ENCODE measurements at places on chromosomes 4 and X.

GRCh38 chr4:173522951-173523395, 7.1 kb downstream of the HAND2 start:
- no peak for DNase-seq

DNA sequence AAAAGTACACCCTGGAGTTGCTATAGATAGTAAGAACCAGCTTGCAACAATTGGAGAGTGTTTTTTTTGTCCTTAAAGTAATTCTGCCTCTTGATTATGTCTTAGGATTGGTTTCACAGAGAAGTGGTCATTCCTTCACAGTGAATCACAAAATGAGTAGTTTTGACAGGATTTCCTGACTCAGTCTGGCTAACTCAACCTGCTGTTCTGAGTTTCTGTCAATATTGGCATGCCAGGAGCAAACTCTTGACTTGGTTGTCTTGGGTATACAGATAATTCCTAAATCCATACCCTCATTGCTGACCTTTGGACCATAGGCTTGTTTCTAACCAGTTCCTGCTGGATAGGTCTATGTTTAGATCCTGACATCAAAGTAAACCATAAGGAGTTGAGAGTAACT, 9.4 kb downstream of the FHIP1A start:
- DNase-seq = no peak

- no peak for DNase-seq
These were observed 83.3 kb upstream of the PAQR3 start for GRCh38 chr4:79022529-79022928.

- DNase-seq = peak; percentile 2
These were observed 43.2 kb downstream of the SLC9A6 start for GRCh38 chrX:136028383-136028984.

GRCh38 chr4:93368968-93369367, 459.6 kb upstream of the ATOH1 start:
- no peak for DNase-seq

DNA sequence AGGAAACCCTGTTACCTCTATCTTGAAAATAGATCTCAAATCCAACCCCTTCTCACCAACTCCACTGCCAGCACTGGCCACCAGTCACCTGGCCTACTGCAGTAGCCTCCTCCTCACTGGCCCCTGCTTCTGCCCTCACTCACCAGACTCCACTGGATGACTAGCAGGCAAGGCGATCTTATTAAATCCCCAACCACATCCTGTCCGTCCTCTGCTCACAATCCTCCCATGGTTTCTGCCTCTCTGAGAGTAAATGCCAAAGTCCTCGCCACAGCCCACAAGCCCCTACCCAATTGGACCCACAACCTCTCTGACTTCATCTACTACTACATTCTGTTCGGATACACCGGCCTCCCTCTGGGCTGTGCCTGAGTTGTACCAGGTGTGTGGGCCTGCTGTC, 5.4 kb upstream of the PIM2 start:
- DNase-seq = no peak

DNA sequence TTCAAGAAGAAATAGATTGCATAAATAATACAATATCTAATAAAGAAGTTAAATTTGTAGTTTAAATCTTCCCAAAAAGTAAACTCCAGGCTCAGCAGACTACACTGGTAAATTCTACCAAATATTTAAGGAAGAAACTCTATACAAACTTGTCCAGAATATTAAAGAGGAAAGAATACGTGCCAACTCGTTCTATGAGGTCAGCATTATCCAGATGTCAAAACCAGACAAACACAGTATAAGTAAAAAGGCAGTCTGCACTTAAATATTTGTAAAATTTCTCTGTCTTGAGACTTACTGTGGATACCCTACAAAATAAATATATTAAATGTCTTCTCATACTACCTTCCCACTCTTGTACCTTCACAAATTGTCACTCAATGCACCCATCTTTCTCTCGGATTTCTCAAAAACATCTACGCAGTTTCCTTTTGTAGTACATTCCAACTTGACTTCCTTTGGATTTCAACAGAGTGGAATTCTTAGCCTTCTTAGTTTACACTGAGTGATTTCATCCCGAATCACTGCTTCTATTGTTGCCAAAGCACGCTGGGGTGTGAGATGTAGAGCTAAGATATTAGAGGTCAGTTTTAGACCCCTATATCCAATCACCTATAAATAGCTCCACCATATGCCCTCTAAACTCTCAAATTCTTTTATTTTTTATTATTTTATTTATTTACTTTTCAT, 71.6 kb upstream of the MAB21L2 start:
- no peak for DNase-seq

DNA sequence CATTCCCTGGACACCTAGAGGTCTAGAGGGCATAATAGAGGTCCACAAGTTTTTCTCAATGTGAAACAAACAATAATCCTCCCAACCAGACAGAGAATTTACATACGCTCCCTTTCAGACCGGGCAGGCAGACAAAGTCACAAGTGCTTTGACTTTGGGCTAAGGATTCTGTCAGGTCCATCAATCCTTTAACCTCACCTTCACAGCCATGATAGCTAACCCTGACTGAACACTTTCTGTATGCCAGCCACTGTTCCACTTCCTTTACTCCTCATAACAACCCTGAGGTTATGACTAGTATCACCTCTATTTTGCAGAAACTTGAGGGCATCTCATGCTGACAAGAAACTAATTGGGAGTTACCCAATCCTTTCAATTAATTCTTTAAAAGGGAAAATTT, 118.8 kb upstream of the AFF2 start:
- DNase-seq = peak; percentile 0

- peak; percentile 34 for DNase-seq
These were observed 346.6 kb downstream of the CENPC start for GRCh38 chr4:67198727-67199126.

GRCh38 chr4:120857312-120857711, 65.2 kb downstream of the PRDM5 start:
- DNase-seq = no peak

GRCh38 chrX:82127228-82128123, 925.6 kb downstream of the SH3BGRL start:
- no peak for DNase-seq

DNA sequence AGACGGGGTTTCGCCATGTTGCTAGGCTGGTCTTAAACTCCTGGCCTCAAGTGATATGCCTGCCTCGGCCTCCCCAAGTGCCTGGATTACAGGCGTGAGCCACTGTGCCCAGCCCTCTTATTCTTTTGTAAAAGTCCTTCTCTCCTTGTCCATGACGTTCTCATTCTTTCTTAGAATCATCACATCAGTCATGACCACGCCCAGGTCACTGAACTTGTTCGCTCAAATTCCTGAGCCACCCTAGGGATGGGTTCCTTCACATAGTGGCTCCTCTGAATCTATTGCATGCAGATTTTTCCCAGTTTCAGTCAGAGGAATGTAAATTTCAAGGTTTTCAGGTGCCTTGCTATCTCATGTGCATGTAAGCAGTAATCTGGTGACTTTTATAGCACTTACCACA, 15.7 kb downstream of the JADE1 start:
- DNase-seq = no peak

DNA sequence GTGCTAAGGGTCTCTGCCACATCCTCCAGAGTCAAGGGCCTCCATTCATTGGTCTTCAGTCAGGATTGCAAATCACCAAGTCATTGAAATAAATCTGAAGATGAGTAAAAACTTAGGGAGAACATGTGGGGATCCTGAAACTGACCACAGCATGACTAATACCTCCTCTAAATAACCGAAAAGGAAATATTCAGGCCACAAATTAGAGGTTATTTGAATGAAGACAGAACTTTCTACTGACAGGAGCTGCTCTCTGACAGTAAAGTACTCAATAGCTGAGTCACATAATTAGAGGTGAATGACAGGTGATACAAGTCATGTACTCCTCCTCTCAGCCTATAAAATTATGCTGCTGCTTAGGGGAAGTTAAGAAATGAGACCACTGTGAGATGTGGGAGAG, 240.2 kb upstream of the F9 start:
- no peak for DNase-seq

DNA sequence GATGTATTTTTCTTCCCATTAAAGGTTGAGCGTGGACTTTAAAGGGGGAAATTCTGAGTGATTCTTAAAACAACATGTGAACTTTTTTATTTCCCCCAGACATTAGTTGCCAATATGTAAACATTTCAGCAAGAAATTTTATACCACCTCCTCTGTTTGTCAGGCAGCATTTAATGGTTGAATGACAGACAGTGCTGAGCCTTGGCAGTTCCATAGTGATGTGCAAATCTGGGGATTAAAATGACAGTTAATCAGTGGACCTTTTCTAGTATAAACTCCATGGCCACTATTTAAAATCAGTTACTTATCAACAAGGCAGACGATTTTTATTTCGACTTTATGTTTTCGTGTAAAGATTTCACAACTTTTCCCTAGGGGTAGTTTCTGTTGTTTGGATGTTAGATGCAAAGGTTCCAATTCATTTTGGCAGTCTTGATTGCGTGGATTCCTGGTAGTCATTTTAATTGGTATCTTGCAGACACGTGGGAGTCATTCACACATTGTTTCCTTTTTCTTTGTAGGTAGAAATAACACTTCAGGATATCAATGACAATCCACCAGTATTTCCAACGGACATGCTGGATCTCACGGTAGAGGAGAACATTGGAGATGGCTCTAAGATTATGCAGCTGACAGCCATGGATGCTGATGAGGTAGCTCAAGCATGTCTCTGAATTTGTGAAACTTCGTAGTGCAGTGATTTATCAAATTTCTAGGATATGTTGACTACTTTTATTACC, 83.7 kb downstream of the FAT4 start:
- DNase-seq = no peak

GRCh38 chr4:103895876-103896465, 176.2 kb upstream of the TACR3 start:
- DNase-seq = no peak

GRCh38 chrX:51853251-51853650, 40.2 kb upstream of the MAGED1 start:
- no peak for DNase-seq

DNA sequence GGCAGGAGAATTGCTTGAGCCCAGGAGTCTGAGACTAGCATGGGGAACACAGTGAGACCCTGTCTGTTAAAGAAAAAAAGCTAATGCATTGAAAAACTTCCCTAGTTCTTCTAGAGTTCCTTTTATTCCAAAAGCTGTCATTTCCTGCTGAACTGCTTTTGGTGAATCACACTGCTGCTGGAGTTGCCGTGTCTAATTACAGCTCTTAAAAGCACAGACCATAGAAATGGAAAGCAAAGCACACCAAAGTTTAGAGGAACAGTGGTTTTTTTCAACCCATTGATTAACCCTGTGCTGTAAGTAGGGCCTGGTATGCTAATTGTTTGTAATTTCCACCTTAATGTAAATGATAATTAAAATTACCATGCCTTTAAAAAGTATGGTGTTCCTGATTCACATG, 52.4 kb downstream of the SEPTIN11 start:
- DNase-seq = no peak

DNA sequence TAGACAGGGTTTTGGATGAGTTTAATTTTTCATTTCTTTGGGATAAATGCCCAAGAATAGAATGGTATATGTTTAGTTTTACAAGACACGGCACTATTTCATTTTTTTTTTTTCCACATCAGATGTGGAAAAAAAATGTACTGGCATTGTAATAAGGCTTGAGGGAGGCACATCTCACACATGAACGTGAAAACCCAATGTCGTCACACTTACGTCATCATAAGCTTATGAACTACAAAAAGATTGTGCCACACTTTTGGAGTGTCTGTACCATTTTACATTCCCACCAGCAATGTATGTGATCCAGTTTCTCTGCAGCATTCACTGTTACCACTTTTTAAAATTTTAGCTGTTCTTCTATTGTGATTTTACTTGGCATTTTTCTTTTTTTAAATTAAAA, 74.2 kb downstream of the TAF1 start:
- no peak for DNase-seq

DNA sequence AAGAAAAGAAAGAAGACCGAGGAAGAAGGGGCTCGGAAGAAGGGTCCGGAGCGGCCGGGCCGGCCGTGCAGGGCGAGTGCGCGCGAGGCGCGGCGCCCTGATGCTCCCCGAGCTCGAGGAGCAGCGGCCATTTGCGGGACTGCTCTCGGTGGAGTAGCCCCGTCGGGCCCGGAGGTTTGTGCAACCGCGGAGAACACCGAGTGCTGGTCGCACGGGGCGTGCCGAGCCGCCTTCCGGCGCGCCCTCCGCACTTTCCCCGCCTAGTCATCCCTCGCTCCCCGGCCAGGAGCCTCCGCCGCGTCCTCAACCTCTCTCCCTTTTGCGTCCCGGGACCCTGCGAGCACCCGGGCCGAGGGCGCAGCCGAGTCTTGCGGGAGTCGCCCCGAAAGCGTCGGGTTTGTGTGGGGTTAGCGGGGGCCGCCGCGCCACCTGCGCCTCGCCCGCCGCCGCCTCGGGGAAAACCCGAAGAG, 127.4 kb downstream of the LAS1L start:
- DNase-seq = no peak

DNA sequence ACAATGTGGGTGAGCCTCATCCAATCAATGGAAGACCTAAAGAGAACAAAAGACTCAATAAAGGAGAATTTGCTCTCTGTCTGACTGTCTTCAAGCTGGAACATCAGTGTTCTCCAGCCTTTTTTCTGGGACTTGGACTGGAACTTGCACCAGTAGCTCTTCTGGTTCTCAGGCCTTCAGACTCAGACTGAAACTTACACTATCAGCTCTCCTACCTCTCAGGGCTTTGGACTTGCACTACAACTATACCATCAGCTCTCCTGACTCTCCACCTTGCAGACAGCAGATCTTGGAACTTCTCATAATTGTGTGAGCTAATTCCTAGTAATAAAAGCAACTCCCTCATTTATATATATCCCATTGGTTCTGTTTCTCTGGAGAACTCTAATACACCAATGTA, 185.9 kb downstream of the SMIM20 start:
- no peak for DNase-seq

GRCh38 chr4:154623436-154623835, 11.0 kb upstream of the FGG start:
- DNase-seq = no peak

- DNase-seq = no peak
These were observed 14.5 kb upstream of the LNX1 start for GRCh38 chr4:53605783-53606182.

GRCh38 chr4:183563874-183564273, 59.0 kb downstream of the ING2 start:
- DNase-seq = no peak

DNA sequence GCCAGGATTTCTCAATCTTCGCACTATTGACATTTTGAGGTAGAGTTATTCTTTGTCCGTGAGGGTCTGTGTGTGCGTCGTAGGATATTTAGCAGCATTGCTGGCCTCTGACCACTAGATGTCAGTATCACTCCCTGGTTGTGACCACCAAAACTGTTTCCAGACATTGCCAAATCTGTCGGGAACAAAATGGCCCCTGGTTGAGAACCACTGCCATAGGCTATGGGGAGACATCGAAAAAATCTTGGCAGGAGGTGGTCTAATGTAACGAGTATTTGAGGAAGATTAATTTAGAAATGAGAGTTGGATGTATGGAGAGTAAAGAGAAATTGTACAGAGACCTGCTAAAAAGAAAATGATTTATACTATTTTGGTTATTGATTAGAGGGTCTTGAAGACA, 108.4 kb downstream of the DOCK11 start:
- DNase-seq = peak; percentile 10

GRCh38 chr4:106362086-106362825, 6.3 kb downstream of the GIMD1 start:
- no peak for DNase-seq
